ENCODE measurements at places on chromosomes 7 and 10. TPM values are rescaled to one million over a fixed set of nuclear protein-coding genes. Genes with fewer than 3 reads are reported as not detected.
A peak's percentile ranks its signal among the peaks of the same experiment; 100 is the strongest.

Gene NUTM2E
- not detected for total RNA-seq

DNA sequence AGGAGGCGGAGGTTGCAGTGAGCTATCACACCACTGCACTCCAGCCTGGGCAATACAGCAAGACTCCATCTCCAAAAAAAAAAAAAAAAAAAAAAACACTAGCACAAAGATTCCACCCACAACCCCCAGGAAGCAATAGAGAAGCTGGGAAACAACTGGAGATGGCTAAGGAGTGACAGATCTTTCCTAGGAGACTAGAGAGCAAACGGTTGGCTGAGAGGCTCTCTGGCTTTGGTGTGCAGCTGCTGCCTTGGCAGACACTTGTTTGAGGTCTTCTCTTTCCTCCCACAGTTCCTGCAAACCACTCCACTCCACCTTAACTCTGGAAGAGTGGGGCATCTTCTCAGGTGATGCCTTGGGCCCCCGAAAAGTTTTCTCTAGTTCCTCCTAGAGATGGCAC, 78.5 kb upstream of the LANCL2 start:
- H3K4me1 ChIP-seq: no peaks in the 10 kb centered on the region
- H3K36me3 ChIP-seq: no peaks in the 10 kb centered on the region
- peaks cover 8% of the 10 kb centered on the region for H3K27me3 ChIP-seq
- no peak for DNase-seq
- H3K4me3 ChIP-seq: no peak overlapping the region

- peaks cover 37% of the 10 kb centered on the region for H3K27me3 ChIP-seq
- H3K4me3 ChIP-seq: peak overlapping the region; percentile 44
- H3K4me1 ChIP-seq: peaks cover 15% of the 10 kb centered on the region
Observed at GRCh38 chr7:115477193-115477651, 553.3 kb downstream of the TFEC start.

- H3K27me3 ChIP-seq: no peaks in the 10 kb centered on the region
- DNase-seq: no peak
- H3K4me3 ChIP-seq: no peak overlapping the region
- H3K27ac ChIP-seq: no peak overlapping the region
Observed at GRCh38 chr7:78311181-78311580, 512.6 kb downstream of the PHTF2 start.

DNA sequence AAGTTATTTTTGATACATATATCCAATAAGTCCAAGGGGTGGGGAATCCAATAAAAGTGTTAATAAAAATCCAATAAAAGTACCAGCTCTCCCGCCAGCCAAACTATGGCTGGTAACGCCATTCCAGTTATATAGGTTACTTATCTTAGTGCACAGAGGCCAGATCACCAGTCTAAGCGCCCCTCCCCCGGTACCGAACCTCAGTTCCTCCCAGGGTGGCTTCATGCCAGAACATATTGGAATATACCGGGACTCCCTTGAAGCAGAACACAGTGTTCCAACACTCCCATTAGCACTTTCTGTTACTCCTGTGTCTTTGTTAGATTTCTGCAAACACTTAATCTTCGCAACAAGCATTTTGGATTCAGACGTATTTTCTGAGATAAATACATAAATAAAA, 7.5 kb downstream of the FBH1 start:
- no peaks in the 10 kb centered on the region for H3K27me3 ChIP-seq
- H3K4me1 ChIP-seq: peaks cover 7% of the 10 kb centered on the region
- no peak for DNase-seq
- no peak overlapping the region for H3K4me3 ChIP-seq
- no peak overlapping the region for H3K27ac ChIP-seq
- H3K36me3 ChIP-seq: peaks cover 26% of the 10 kb centered on the region

GRCh38 chr7:4307316-4308204, 374.5 kb upstream of the FOXK1 start:
- no peak overlapping the region for H3K27ac ChIP-seq
- H3K4me3 ChIP-seq: no peak overlapping the region
- H3K27me3 ChIP-seq: peaks cover 5% of the 10 kb centered on the region
- H3K36me3 ChIP-seq: no peaks in the 10 kb centered on the region

- H3K27me3 ChIP-seq: no peaks in the 10 kb centered on the region
- H3K36me3 ChIP-seq: peaks cover 19% of the 10 kb centered on the region
- H3K4me1 ChIP-seq: no peaks in the 10 kb centered on the region
- no peak overlapping the region for H3K4me3 ChIP-seq
- no peak for DNase-seq
- no peak overlapping the region for H3K27ac ChIP-seq
Observed at GRCh38 chr7:77655836-77656455, 40.3 kb upstream of the RSBN1L start.

DNA sequence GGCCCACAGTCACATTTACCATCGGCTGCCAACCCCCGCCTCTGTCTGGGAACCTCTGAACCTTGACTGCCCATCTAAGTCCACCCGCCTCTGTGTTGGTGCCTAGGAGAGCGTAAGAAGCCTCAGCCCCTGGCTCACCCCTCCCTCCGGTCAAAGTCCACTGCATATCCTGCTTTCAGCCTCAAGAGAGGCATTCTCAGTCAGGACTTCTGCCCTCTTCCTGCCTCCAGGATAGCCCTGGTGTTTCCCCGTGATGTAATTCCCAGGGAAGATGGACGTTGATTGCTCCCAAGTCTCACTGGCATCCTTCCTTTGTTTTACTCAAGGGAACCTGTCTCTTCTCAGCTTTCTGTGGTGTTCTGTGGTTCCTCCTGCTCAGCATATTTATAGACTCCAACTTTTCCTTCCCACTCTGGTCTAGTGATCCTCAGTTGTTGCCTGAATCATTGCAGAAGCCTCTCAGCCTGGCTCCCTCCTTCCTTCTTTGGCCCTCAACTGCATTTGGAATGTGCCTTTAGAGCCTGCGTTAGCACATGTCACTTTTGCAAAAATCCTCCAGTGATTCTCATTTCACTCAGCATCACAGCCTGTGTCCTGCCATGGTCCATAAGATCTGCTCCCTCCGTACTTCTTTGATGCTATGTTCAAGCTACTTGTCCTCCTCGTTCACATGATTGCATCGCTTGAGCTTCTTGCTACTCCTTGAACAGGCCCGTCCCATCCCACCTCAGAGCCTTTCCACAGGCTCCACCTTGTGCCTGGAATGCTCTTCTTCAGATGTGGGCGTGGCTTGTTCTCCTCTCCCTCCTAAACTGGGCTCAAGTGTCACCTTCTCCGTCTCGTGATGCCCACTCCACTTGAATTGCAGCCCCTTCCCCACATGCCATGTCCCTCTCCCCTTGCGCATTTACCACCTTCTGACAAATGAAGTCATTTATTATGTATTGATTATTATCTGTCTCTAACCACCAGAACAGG, 124.2 kb downstream of the PLPP4 start:
- H3K27ac ChIP-seq: no peak overlapping the region
- H3K27me3 ChIP-seq: no peaks in the 10 kb centered on the region
- H3K36me3 ChIP-seq: no peaks in the 10 kb centered on the region
- H3K4me3 ChIP-seq: no peak overlapping the region

GRCh38 chr7:101818287-101819071, 1.1 kb downstream of the CUX1 start:
- DNase-seq: no peak
- H3K27me3 ChIP-seq: no peaks in the 10 kb centered on the region
- H3K36me3 ChIP-seq: no peaks in the 10 kb centered on the region
- H3K27ac ChIP-seq: no peak overlapping the region
- no peak overlapping the region for H3K4me3 ChIP-seq
- peaks cover 46% of the 10 kb centered on the region for H3K4me1 ChIP-seq

Gene HOXA1
- 4.0 TPM for total RNA-seq

Gene OR13A1
- not detected for total RNA-seq

- no peak overlapping the region for H3K4me3 ChIP-seq
- H3K27me3 ChIP-seq: no peaks in the 10 kb centered on the region
- no peaks in the 10 kb centered on the region for H3K36me3 ChIP-seq
- no peaks in the 10 kb centered on the region for H3K4me1 ChIP-seq
- DNase-seq: no peak
Observed at GRCh38 chr10:105243381-105243780, 602.3 kb downstream of the SORCS3 start.

Data from suprapubic skin (tissue), 4 donors.